Smooth muscle cell of the pulmonary artery (primary cell): ENCODE measurements at places on chromosomes 12 and 14. TPM values are rescaled to one million over a fixed set of nuclear protein-coding genes. Genes with fewer than 3 reads are reported as not detected.

GPRC5A gene
- 16.7 and 56.1 TPM in 2 replicates for total RNA-seq

LALBA gene
- not detected in 2 replicates for total RNA-seq

SIX4 gene
- 10.9 and 14.8 TPM in 2 replicates for total RNA-seq

YBX3 gene
- 116 and 139 TPM in 2 replicates for total RNA-seq

PLEK2 gene
- total RNA-seq, result 0.98 and 3.6 TPM in 2 replicates

SLCO1B1 gene
- total RNA-seq, result not detected in 2 replicates

LRP1-AS gene
- 0.20 TPM in 1 of 2 replicates, not detected in the other for total RNA-seq

KCNA1 gene
- total RNA-seq, result 0.33 TPM in 1 of 2 replicates, not detected in the other

OLR1 gene
- total RNA-seq, result 0.33 TPM in 1 of 2 replicates, not detected in the other

RHEBL1 gene
- total RNA-seq, result 0.23 and 0.59 TPM in 2 replicates

NPFF gene
- not detected in 2 replicates for total RNA-seq
